ENCODE measurements at places on chromosomes 11 and 22.
A peak's percentile ranks its signal among the peaks of the same experiment; 100 is the strongest.

DNA sequence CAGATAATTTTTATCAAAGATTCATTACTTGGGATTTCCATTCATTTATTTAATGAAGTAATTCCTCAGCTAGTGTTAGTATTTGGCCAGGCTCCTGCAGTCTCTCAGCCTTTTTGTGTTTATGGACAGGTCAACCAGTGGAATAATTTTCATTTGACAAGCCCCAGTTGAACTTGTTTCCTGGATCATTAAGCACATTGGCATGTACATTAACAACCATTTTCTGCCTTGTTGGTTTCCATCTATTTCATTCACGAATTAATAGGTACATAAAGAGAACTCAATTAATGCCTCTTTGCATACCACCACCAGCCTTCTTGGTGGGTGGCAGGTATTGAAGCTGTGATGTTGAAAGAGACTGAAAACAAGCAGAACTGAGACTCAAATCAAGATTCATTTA is 745.2 kb downstream of the KCNA4 start:
- no peak for DNase-seq

- no peak for DNase-seq
Measured at GRCh38 chr11:126335463-126335760, 20.1 kb upstream of the ST3GAL4 start.

DNA sequence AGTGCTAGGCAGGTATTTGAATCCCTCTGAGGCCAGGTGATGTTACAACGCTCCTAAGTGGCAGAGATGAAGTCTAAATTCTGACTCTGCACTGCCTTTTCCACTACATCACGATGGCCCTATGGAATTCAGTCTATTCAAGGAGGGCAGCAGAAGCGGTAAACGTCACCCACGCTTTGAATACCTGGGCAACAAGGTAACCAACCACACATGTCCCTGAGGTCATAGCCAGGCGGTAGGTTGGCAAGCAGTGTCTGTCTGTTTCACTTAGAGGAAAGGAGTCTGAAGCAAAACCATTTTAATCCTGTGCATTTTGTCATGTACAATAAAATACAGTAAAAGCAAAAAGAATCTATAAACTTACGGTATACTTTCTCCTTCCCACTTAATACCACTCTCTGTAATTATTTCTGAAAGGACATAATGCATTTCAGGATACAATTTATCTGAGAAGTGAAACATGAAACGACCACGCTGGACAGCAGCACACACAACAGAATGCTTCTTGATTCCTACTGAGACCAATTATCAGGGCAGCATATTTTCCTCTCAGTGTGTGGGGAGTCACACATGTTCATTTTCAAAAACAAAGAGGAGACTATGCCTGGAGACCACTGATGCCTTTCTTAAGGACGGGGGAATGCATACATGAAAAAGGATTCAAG is 51.3 kb downstream of the PRDM10 start:
- no peak for DNase-seq

- no peak for DNase-seq
Measured at GRCh38 chr11:2846056-2846455, 39.5 kb downstream of the CDKN1C start.

DNA sequence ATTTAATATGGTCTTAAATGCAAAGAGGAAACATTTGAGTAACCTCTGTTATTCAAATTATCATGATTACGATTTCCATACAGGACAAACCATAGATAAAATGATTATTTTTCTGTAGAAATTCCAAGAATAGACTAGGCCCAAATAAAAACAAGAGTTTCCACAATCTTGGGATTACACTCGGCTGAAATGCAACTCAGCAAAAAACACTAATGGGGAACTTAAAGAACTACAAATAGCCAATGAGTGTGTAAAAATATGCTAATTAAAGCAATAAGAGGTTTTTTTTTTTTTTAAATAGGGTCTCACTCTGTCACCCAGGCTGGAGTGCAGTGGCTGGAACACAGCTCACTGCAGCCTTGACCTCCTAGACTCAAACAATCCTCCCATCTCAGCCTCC is 10.5 kb upstream of the PRRG4 start:
- DNase-seq, result no peak

DNA sequence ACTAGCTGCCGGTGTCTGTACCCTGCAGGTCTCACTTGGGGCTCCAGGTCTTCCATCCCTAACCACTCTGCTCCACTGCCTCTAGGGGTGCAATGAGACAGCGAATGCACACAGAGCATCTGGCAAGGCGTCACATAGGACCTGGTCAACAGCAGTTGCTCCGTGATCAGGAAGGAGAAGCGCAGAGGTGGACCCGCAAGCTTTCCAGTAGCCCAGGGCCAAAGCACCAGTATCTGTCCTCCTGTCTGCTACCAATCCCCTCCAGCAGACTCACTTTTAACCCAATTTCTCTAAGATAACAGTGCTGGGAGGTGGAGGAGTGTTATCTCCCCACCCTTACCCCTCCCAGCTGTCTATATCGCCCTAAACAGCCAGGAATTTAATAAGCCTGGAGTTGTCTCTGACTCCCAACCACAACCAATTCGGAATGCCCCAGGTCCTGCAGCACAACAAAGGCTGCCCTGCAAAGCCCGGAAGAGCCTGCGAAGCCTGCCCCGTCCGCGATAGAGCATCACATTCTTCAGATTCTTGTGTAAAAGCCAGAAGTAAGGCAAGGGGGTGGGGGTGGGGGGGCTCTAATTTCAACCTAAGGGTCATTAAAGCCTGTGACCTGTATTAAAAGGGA is 19.3 kb downstream of the MYH9 start:
- DNase-seq, result peak; percentile 44

DNA sequence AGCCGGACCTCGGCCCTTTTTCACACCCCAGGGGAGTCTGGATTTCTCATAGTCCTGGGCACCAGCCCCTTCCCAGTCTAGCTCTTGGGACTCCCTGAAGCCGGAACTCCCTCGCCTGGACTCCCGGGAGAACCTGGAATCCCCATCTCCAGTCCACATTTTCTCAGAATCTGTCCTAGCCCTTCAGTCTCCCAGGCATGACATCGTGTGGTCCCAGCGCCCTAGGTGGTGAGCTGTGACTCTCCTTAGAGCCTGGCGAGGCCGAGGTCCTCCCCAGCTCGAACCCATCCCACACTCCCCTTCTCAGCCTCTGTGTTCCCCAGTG is 673 bp upstream of the DUSP18 start:
- no peak for DNase-seq

DNA sequence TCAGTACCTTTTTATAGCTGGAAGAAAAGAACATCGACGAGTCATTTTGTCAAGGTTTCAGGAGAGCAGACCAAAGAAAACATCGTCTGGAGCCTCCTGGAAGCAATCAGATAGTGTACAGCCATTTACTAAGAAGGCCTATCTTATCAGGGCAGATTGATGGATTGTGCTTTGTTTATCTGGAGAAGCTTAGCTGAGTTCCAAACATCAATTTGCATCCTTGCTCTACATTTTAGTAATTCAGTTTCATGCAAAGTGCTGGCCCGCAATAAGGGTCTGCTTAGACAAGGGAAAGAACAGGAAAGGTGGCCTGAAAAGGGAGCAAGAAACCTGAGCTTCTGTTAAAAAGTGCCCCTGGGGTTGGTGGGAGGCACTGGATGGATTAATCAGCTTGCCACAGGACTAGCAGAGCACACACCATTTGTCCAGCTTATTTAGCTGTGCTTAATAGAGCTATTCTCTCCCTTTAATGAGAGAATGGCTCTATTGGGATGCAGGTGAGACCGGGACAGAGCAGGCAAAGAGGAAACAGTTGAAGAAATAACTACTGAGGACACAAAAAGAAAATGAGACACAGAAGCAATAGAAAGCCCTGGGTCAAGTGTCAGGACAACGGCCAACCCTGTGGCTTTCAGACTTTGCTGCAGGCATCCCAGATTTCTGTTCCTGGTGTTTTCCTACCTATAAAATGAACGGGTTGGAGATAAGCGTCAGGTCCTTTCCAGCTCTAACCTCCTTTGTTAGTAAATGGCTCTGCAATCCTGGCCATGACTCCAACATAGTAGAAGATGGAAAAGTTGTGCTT is 122.1 kb upstream of the TTC12 start:
- DNase-seq, result no peak

GRCh38 chr11:68311160-68312116 is 953 bp upstream of the LRP5 start:
- DNase-seq, result no peak

- no peak for DNase-seq
Measured at GRCh38 chr11:74288161-74288560, 23.3 kb downstream of the P4HA3 start.

- DNase-seq, result no peak
Measured at GRCh38 chr11:111105566-111105965, 140.0 kb upstream of the POU2AF2 start.

DNA sequence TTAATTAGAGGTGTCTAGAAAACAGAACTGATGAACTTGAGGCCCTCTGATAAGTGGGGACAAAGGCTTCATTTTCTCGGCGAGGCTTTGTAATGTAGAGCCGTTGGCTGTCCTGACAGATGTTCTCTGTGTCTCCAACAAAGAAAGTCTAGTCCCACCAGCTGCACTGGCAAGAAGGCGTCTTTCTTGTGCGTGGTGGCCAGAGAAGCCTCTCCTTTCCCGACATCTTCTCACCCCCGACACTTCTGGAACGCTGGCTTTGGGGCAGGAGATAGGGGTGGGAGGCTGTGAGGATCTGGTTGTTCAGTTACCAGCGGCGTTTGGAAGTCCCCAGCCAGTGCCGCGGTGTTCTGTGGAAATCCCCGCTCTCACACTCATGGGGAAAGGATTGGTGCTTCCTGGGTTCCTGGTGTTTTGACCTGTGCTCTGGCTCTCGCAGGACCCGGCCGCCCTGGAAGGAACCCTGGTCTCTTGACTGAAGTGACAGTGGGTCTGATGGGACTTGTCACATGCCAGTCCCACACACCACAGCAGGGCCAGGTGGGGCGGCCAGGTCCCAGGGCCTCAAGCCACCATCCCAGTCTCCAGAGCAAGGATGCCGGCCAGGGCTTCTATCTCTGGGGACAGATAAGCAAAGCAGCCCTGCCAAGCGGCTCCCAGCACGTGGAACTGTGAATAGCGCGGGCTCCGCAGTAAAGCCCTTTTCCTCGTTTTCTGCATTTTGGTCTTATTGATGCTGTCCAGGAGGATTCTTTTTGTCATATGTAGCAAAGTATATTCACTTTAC is 23.2 kb downstream of the FADS2 start:
- DNase-seq, result no peak

GRCh38 chr22:49550141-49550430 is 277.6 kb downstream of the BRD1 start:
- no peak for DNase-seq

- DNase-seq, result no peak
Measured at GRCh38 chr22:21856868-21857267, 10.6 kb downstream of the MAPK1 start.

GRCh38 chr11:122398167-122398566 is 257.4 kb upstream of the UBASH3B start:
- DNase-seq, result no peak

GRCh38 chr11:114081641-114082414 is 22.3 kb downstream of the ZBTB16 start:
- no peak for DNase-seq

- no peak for DNase-seq
Measured at GRCh38 chr11:8127447-8127846, 41.4 kb downstream of the RIC3 start.

GRCh38 chr22:36753916-36754315 is 22.0 kb downstream of the IFT27 start:
- DNase-seq, result no peak

- DNase-seq, result no peak
Measured at GRCh38 chr11:134101282-134101681, 32.4 kb downstream of the JAM3 start.

DNA sequence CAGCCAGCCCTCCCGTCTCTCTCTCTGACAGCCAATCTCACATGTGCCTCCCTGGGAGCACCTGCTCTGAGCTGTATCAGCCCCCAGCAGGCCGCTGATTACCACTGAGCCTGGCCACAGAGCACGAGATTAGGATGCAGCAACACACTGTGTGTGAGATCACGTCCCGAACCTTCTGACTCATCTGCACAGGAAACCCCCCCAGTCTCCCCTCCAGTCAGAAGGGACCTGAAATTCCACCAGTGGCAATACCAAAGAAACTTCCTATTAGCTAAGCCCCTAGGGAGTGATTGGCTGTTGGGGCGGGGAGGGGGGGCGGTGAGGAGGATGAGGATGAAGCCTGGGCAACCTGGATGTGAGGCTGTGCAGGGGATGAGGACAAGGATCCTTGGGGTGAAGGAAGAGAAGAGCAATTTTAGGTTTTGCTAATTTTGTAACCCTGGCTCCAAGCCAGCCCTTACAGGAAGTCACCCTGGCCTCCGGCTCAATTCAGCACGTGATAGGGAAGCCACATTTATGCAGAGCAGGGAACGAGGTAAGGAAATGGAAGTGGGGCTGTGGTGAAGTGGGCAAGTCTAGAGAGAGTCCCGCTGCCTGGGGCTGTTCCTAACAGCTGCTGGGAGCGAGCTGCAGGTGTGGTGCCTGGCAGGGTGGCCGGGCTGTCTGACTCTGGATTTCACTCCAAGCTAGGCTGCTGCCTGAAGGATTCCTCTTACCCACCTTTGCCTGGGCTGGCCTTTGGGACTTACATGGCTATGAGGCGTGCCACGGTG is 1.9 kb downstream of the SLC43A3 start:
- peak; percentile 97 for DNase-seq

DNA sequence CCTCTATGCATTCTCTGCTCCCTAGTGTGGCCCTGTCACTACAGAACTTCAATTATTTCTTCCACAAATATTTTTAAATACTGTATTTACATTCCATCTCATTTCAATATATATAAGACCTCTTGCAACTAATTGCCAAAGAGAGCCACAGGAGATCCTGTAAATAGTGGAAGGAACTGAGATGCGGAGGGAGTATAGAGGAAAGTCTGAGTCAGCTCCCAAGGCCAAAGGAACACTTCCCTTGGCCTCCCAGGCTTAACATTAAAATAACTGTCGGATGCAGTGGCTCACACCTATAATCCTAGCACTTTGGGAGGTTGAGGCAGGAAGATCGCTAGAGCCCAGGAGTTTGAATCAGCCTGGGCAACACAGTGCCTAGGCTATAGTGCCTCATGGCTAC is 31.2 kb downstream of the RBFOX2 start:
- no peak for DNase-seq

DNA sequence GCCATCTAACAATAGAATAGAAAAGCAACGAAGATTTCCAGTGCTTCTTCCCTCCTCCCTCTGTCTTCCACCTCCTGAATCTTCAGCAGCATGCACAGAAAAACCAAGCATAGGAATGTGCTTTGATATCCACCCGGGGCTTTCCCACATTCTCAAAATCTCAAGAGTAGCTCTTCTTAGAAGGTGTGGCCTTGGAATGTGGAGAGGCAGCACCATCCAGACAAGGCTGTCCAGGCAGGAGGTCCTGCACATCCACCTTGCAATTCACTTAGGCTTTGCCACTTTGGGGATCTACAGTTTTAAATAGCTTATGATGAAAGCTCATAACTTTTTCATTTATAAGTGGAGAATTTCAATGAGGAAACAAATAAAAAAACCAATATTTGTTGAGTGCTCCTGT is 72.9 kb downstream of the KIRREL3 start:
- no peak for DNase-seq

GRCh38 chr11:75721852-75722668 is 4.4 kb downstream of the MOGAT2 start:
- DNase-seq, result no peak

GRCh38 chr11:44988981-44989635 is 38.4 kb upstream of the TP53I11 start:
- no peak for DNase-seq
